ENCODE measurements at places on chromosomes 6 and 20.

GRCh38 chr6:24621626-24622289, 24.2 kb downstream of the KIAA0319 start:
- DNase-seq: no peak

- no peak for DNase-seq
Measured at GRCh38 chr6:167898673-167899311, 72.1 kb downstream of the AFDN start.

- no peak for DNase-seq
Measured at GRCh38 chr20:17771206-17772004, 71.6 kb downstream of the BANF2 start.

GRCh38 chr6:25002326-25003091, 66.7 kb upstream of the RIPOR2 start:
- no peak for DNase-seq

DNA sequence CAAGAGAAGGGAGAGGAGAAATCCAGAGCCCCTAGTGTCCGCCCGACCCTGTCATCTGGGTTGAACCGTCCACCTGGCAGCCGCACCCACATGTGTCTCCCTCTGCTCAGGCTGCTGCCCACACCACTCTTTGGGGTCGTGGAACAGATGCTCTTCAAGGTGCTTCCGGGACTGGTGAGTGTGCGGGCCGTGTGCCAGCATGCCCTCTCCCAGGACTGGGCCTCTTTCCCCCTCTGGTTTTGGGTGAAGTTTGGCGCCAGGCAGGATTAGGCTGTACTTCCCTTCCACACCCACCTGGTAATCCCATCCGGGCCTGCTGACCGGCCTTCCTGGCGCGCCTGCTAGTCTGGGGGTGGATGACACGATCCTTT, 7.9 kb downstream of the BPIFB3 start:
- DNase-seq: no peak

- DNase-seq: no peak
Measured at GRCh38 chr6:163756079-163756478, 341.6 kb downstream of the QKI start.

GRCh38 chr6:165223736-165224135, 85.7 kb downstream of the C6orf118 start:
- no peak for DNase-seq

GRCh38 chr20:23874747-23875146, 4.8 kb downstream of the CST5 start:
- no peak for DNase-seq

GRCh38 chr6:111565326-111566221, 40.1 kb downstream of the TRAF3IP2 start:
- DNase-seq: no peak

DNA sequence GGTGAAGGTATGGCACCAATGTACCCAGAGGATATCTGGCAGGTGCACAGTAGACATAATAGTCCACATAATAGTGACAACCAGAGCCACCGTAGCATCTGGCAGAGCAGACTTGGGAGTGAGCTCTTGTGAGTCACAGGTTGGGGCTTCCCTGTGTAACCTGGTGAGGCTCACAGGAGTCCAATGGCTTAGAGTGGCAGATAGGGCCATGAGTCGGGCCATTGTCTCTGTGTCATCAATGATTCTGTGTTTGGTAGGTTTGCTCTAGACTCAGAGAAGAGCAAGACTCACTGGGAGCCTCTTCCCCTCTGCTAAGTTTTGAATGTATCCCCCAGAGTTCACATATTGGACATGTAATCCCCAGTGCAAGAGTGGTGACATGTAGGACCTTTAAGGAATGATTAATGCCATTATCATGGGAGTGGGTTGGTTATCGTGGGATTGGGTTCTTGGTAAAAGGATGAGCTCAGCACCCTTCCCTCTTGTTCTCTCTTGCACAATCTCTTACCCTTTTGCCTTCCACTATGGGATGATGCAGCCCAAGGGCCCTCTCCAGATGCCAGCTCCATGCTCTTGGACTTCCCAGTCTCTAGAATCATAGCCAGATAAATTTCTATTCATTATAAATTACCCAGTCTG, 22.6 kb upstream of the SIRPA start:
- no peak for DNase-seq

DNA sequence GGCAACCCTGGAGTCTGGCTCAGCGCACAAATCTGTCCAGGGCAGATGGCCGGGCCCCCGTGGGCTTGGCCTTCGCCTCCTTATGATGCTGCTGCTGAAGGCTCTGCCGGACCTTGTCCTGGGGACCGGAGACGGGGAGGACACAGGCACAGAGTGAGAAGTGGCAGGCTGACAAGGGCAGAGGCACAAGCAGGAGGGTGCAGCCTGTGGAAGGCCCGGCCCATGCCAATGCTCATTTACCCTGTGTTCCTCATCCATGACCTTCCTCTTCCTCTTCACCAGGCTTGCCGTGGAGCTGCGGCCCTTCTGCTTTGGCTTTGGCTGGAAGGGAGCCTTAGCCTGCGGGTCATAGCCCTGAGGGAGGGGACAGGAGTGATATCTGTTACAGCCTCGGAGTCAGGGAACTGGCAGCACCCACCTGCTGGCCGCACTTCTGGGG, 2.4 kb downstream of the B3GALT4 start:
- DNase-seq: no peak
